SK-N-MC (cell line): ENCODE measurements at places on chromosomes 2 and 18.

DNA sequence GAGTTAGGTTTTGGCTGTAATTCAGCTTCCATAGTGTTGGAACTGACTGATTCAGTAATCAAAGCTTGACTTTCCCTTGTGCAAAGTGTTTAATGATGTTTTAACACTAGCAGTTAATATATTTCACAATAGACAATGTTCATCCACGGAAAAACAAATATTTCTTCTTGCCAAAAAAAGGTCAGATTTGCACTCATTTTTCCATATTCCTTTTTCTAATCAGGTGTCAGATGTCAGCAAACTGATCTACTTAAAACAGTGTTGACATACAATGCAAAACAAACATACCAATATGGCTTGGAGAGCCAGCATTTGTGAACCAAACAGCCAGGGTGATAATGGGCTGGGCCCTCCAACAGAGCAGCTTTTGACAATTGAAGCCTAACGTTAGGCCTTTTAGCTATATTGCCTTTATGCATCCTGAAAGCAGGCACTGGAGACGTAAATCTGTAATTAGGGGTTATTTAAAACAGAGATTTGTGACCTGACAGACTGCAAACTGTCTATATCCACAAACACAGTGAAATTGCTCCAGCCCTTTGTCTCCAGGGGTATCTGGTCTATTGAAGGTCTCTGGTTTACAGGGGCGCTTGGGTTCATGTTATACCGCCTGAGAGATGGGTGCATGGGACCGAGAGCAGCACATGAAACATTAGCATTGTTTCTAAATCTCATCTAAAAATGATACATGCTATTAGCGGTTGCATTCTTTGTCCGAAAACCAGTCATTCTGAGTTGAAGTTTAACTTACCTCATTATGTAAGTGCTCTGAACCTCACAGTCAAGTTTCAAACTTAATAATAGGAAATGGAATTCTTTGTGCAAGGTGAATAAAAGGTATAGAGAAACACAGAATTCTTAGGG is 7.1 kb upstream of the CDCA7 start:
- DNase-seq = no peak

GRCh38 chr2:108906403-108907077 is 82.5 kb downstream of the EDAR start:
- no peak for DNase-seq

GRCh38 chr18:13642440-13642827 is 83.9 kb downstream of the FAM210A start:
- DNase-seq = no peak

DNA sequence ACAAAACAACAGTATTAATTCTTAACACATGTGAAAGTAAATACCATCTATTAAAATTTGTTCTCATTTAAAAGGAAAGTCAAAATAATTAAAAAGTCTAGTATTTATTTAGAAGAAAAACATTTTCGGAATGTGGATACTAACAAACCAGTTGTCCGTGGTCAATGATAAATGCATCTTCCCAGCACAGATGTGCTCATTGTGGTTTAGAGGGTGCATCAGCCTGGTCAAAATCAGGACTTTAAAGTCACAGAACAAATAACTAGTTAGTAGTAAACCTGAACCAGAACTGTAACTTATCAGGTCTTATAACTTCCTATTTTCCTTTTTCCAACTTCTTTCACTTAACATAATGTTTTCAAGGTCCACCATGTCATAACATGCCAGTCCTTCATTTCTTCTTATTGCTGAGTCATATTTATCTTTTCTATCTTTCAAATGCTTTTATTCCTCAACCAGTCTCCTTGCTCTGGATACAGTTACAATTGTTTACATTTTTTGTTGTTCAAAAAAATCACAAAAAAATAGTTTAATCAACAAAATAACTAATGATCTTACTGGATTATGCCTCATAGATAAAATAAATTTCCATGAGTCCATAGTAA is 55.8 kb downstream of the ID2 start:
- DNase-seq = no peak

DNA sequence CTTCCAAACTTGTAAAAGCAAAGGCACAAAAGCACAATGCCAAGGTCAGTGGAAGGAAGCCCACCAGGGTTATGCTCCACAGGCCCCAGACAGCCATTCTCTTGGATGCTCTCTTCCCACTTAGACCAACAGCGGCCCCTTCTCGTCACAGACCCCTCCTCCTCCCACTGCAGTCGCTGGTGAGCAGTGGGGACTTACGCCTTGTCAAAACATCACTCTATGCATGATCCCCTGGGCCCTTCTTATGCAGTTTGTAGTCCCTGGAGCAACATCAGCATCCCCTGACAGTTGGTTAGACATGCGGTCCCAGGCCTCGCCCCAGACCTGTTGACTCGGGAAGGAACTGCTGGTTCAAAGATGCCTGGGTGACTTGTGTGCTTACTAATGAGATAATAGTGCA is 376.0 kb upstream of the KLHL29 start:
- DNase-seq = no peak

DNA sequence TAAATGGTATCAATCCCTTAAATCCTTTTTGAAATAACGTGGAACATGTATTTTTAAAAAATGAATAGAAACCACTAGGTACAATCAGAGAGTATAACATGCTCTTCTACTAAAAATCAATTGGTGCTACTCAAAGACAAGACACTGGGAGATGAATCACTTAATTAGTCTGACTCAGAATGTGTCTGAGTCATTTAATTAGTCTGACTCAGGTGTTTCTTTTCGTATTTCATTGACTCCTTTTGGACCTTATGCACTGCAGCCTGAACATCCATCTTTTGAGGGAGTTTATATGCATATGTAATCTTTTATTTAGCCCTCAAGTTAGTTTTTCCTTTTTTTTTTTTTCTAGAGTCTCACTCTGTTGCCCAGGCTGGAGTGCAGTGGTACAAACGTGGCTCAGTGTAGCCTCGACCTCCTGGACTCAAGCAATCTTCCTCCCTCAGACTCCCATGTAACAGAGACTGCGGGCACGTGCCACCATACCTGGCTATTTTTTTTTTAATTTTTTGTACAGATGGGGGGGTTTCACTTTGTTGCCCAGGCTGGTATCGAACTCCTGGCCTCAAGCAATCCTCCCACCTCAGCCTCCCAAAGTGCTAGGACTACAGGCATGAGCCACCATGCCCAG is 26.5 kb downstream of the PPP4R3B start:
- DNase-seq = no peak

DNA sequence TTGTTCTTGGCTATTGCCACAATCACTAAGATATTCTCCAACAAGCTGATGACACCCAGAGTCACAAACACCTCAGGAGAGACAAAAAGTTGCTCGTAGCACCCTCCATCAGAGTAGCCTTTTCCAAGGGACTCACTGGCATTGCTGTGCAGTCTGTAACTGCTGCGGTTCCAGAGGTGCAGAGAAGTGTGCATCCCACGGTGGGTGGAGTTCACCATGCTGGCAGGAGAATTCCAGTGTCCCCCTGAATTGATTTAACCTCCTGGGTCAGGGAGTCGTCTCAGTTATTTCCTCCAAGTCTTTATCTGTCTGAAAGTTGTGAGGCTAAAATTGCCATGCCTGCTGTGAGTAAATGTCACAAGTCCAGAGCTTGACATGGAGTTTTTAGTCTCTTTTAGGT is 443 bp downstream of the MC4R start:
- no peak for DNase-seq

DNA sequence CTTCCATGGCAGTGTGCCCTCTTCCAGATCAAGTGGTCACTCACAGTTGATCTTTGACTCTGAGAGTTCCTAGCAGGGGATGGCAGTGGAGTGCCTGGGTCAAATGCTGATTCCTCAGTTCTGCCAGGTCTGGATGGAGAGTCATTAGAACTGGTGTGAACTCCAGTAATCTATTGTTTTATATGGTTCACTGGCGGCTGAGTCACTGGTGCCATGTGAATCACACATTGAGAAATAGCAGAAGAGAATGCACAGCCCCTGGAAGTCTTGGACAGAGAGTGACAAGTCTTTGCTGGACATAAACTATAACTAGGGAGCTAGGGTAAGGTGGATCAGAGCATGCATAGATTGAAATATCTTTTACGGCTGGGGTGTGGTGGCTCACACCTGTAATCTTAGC is 86.9 kb downstream of the EIF2AK3 start:
- DNase-seq = no peak

DNA sequence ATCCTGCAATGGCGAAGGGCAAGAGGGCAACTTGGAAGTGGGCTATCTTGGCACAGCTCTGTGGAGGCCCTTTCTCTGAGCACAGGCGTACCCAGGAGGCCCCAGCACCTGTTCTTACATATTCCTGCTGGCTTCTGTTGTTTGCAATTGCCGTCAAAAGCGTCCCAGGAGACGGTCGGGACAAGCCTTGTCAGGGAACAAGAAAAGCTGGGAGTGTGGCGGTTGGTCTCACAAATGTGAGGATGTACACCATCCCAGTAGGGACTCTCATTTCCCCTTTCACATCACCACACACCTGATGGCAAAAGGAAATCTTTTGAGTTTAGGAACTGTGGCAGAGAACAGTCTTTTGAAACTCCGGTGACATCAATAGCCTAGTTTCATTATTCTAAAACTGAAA is 94.7 kb upstream of the EFEMP1 start:
- DNase-seq = no peak

DNA sequence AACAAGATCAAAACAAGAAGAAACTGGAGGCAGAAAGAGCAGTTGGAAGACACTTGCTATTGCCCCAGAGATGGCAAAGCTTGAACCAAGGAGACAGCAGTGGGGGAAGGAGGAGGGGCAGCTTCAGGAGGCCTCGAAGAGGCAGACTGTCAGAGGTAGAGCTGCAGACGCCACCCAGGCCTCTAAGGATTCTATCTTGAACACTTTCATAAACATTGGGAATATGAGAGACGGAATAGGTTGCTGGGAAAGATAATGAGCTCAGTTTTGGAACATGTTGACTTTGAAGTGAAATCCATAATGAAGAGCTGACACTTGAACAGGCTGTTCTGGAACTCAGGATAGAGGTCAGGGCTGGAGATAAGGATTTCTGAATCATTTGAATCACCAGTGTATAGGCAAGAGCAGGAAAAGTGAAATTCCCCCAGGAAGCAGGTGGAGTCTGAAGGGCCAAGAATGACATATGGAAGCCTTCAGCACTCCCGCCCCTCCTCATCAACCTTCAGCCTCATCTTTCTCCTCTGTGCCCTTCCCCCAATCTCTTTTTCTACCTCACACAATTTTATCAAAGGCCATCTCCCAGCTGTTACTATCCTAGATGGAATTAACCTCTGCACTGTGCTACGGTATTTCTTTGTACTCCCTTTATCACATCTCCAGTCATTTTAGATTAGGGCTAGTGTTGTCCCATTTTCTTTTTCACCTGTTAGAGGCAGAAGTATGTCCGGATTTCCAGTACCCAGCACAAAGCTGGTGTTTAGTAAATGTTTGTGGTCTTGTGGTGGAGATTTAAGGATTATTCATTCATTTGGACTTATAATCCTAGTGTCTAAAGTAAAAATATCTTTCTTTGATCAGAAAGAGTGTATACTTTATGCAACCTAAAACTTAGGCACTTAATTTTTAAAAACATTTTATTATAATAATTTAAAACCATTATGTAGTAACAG is 47.5 kb upstream of the RTN4 start:
- DNase-seq = no peak

- no peak for DNase-seq
These were observed 24.4 kb downstream of the TFCP2L1 start for GRCh38 chr2:121260370-121261154.

GRCh38 chr2:213787869-213788268 is 503.6 kb downstream of the SPAG16 start:
- no peak for DNase-seq

DNA sequence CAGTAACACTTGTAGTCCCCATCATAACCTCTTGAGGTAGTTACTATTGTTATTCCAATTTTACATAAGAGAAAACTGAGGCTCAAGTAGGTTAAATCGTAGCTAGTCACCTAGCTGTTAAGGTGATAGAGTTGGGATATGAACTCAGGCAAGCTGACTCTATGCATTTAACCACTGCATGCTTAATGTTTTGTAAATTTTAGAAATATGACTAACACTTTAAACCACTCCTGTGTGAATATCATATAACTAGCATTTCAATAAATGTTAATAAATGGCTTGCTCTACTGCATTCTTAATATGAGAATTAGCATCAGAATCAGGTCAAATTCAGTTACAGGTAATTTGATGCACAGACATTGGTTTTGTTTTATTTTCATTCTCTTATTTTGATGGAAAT is 35.6 kb upstream of the CREB1 start:
- no peak for DNase-seq

DNA sequence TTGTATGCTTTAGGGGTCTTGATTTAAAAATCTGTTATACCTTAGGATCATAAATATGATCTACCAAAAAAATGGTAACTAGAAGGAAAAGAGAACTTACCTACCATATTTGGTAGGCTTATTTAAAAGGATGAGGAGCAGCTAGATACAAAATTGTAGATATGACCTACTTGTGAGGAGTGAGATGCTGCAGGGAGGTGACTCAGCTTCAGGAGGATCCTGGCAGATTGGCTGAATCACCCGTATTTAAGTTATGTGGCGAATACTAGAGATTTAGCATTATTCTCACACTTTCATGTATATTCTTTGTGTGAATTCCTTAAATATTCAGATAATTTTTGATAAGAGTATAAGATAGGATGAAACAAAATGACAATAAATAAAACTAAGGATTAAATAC is 657.3 kb upstream of the LINC00305 start:
- DNase-seq = no peak

GRCh38 chr2:216030216-216030615 is 16.9 kb upstream of the MREG start:
- no peak for DNase-seq

DNA sequence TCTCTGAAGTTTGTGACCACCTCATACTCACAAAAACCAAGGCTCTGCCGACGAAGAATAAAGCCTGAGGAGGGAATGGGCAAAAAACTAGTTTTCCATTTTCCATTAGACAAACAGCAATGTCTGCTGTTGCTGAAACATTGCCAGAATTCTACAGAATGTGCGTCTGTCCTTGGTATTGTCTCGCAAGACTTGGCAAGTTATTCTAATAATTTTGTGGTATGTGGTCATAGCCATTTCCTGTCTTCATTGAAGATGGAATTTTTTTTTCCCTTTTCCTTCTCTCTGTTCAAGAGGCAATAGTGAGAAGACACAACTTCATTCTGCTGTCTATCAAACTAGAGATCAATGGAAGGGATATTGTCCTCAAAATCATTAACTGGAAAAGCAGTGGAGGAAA is 296.1 kb downstream of the RND3 start:
- DNase-seq = no peak

GRCh38 chr2:136151021-136151971 is 33.3 kb upstream of the CXCR4 start:
- no peak for DNase-seq

DNA sequence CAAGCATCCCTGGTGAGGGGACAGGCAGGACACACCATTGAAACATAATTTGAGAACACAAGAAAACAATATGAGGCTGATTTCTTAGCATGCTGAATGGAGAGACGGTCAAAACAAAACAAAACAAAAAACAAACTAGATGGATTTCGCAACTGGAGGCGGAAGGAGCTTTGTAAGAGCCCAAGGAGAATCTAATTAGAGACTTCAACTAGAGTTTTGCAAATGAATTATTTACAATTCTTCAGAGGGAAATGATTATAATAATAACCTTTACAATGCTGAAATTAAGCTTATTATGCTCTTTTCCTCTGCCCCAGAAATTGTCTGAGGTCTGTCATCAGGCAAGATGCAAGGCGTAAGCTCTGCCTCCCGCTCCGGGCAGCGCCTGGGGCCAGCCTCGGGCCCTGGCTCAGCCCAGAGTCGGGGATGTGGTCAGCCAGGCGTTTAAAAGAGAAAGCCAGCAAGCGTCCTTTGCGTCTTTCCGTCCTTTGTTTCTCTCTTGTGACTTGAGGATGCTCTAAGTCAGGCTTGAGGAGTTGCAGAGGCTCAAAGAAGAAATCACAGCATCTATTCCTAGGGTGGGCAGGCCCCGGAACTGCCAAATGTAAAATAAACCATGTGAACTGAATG is 139.6 kb downstream of the TWIST2 start:
- DNase-seq = no peak

- no peak for DNase-seq
These were observed 37.5 kb upstream of the SERPINB2 start for GRCh38 chr18:63850020-63850419.
